Fibroblast of skin of right quadriceps (primary cell): ENCODE measurements at places on chromosomes 2 and 18.

GRCh38 chr18:50453014-50453680 lies 78.3 kb downstream of the SKA1 start:
- no peak for DNase-seq

GRCh38 chr2:237875256-237876060 lies 16.0 kb downstream of the RAMP1 start:
- DNase-seq: no peak

GRCh38 chr2:39704540-39704939 lies 38.8 kb downstream of the TMEM178A start:
- no peak for DNase-seq

DNA sequence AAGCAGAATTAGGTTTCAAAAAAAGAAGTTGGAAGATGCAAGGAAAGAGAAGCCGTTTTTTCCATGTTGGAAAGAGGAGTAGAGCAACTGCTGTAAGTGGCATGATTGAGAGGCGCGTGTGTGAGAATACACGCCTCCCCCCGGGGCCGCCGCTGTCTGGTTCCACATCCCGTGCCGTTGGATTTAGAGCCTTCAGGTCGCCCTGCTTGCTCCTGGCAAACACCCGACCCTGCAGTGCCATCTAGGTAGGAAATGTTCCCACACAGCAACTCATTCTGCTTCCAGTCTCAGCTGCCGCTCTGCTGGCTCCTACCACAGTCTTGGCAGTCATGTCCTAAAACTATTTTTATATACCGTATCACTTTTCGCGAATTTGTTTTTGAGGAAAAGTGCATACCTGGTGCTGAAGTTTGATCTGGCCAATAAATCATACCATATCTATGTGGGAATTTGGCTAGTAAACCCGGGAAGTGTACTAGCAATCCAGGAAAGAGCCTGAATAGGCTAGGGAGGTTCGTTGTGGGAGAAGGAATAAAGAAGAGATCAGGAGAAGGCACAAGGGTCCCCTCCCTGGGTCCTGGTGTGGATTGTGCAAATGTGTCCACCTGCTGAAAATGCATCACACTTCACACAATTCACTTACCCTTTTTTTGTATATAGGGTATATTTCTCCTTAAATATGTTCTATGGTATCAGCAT lies 372.7 kb downstream of the FBXO15 start:
- no peak for DNase-seq

- DNase-seq: no peak
Observed at GRCh38 chr2:9990736-9991135, 39.2 kb downstream of the GRHL1 start.

- no peak for DNase-seq
Observed at GRCh38 chr18:36169938-36170337, 17.4 kb upstream of the MOCOS start.

DNA sequence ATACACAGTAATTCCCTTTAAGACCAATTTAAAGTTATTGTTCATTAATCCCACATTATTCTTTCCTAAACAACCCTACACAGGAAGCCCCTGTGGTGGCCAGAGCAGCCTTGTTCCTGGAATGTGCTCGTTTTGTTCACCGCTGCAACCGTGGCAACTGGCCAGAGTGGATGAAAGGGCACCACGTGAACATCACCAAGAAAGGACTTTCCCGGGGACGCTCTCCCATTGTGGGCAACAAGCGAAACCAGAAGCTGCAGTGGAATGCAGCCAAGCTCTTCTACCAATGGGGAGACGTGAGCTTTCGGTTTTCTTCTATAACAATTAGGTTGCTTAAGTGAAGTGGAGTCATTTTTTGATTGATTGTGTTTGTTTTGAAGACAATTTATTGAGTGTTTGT lies 101.0 kb downstream of the UNC80 start:
- no peak for DNase-seq

- DNase-seq: no peak
Observed at GRCh38 chr18:80245781-80246444, 1.4 kb downstream of the PARD6G start.

GRCh38 chr2:26772064-26773001 lies 8.2 kb downstream of the SLC35F6 start:
- DNase-seq: no peak

- peak; percentile 62 for DNase-seq
Observed at GRCh38 chr2:54047091-54047490, 68.3 kb upstream of the ACYP2 start.

DNA sequence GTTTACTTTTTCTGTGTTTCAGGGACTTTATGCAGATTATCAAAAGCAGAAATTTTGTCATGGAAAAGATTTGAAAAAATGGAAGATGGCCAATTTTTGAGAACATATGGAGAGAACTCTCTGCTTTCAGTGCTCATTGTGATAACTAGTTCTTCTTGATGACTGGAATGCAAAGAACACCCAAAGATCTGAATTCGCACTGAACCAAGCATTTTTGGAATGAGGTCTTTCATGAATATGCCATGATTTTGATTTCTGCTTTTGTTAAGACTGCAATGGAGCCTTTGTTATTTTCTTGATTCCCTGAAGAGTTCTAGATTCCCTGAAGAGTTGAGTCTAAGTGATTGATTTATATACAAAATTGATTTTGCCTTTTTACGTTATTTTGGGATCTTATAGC lies 124.1 kb downstream of the FMNL2 start:
- DNase-seq: no peak

- no peak for DNase-seq
Observed at GRCh38 chr2:197205585-197206215, 104.9 kb downstream of the ANKRD44 start.
